CD4-positive, alpha-beta memory T cell (primary cell): ENCODE measurements at places on chromosomes 1 and 21. TPM values are rescaled to one million over a fixed set of nuclear protein-coding genes. Genes with fewer than 3 reads are reported as not detected.

GRCh38 chr1:196309386-196309785 lies 298.9 kb downstream of the KCNT2 start:
- no peak for DNase-seq

DNA sequence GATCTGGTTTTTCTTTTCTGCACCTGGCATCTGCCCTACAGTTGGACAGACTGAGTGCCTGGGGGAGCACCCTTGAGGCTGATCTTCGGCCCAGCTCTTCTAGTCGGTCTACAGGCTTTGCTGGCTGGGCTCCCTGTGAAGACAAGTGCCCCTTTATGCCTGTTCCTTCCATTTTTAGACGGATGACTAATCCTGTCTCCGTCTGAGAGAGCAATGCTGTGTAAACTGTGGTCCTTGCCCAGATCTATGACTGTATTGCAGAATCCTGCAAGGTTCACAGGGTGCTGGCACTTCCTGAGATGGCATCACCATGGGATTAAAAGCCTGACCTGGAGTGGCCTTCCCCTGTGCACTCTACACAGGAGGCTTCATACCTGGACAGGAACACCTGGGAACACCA lies 47.6 kb upstream of the SAMD13 start:
- no peak for DNase-seq

DNA sequence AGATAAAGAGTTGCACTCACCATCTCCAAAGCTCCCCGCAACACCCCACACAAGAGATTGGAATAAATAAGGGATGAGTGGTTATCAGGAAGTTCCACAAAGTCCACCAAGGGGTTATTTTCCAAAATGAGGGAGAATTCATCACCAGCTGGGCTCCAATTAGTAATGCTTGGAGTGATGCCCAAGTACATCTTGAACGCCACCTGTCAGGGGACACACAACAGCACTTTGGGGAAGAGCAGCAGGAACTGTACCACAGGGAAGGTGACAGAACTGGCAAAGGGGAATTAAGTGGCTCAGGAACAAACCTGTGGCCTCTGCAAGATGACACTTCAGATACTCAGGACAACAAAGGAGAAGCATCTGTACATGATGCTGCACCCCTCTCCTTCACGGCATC lies 11.5 kb downstream of the TRAPPC3 start:
- DNase-seq = no peak

DNA sequence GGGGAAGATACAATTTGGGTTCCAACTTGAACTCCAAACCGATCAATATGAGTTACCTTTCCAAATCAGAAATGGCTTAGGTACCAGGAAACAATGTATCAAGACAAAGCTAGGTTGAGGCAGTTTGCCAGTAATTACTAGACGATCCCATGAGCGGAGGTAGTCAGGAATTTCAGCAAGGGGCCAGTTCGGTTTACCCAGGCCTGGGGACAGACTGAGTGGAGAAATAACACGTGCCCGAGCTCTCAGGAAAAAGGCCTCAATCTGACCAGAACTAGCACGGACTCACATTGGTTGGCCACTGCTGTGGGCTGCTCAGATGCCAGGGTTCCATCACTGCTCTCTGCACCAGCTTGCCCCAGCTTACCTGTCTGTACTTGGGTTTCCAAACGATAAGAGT lies 15.3 kb downstream of the CLSTN1 start:
- no peak for DNase-seq

- no peak for DNase-seq
Measured at GRCh38 chr1:157363660-157364140, 188.6 kb downstream of the FCRL5 start.

- no peak for DNase-seq
Measured at GRCh38 chr1:230123280-230124185, 56.5 kb downstream of the GALNT2 start.

FNBP1L gene
- 2.2 TPM for total RNA-seq

- DNase-seq = no peak
Measured at GRCh38 chr1:158354255-158354654, 561 bp downstream of the CD1E start.
